ENCODE measurements at places on chromosomes 13 and 19. TPM values are rescaled to one million over a fixed set of nuclear protein-coding genes. Genes with fewer than 3 reads are reported as not detected.

DNA sequence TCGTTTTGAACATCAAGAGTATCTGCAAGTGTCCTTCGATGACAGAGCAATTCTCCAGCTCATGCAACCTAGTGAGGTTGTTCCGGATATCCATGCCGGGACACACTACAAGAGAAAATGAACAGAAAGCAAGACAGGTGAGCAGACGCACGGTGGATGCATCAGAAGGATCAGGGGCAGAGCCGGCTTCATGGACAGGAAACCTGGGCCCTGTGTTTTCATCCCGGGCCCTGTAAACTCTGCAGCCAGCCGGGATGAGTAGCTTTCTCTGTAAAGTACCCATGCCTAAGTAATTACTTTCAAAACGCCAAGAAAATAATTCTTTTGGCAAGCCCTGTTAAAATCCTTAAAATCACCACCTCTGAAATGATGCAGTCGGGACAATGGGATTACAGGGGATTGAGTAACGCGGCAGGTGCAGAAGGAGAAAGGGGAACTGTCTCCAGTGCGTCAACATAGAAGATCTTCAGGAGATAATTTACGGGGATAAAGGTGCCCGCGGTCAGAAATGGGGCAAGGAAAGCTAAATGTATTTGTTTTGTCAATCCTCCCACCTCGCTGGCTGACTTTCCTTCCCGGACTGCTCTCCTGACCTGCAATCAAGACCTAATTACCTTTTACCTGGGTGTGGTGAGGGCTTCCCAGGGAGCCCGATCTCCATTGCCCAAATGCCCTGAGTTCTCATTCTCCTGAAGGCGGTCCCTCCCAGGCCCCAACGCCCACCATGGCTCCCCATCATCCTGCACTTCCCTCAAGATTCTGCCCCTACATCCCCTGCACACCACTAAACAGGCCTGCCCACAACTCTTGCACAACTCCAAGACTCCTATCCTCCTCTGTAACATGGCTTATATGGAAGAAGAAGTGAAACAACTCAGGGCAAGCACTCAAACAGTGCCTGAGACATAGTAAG, 26.2 kb downstream of the INSR start:
- H3K4me1 ChIP-seq, result no peaks in the 10 kb centered on the region
- peaks cover 12% of the 10 kb centered on the region for H3K36me3 ChIP-seq
- H3K27ac ChIP-seq, result no peak overlapping the region
- no peak overlapping the region for H3K4me3 ChIP-seq
- no peak for DNase-seq

- H3K4me1 ChIP-seq, result peaks cover 8% of the 10 kb centered on the region
- peak overlapping the region; percentile 69 for H3K27ac ChIP-seq
- no peaks in the 10 kb centered on the region for H3K27me3 ChIP-seq
- peaks cover 61% of the 10 kb centered on the region for H3K36me3 ChIP-seq
- DNase-seq, result peak; percentile 74
- no peak overlapping the region for H3K4me3 ChIP-seq
These were observed 7.0 kb downstream of the CUL4A start for GRCh38 chr13:113216254-113217048.

The TPTE2 gene
- total RNA-seq, result not detected

The NRTN gene
- 7.5 TPM for total RNA-seq

- H3K27ac ChIP-seq, result no peak overlapping the region
- H3K4me3 ChIP-seq, result no peak overlapping the region
- H3K4me1 ChIP-seq, result no peaks in the 10 kb centered on the region
- peak; percentile 92 for DNase-seq
- no peaks in the 10 kb centered on the region for H3K36me3 ChIP-seq
These were observed 33.7 kb downstream of the VSTM1 start for GRCh38 chr19:54029930-54030490.

The LILRA5 gene
- not detected for total RNA-seq

GRCh38 chr13:97492257-97492656, 58.3 kb downstream of the RAP2A start:
- no peak for DNase-seq
- H3K27ac ChIP-seq, result no peak overlapping the region
- H3K36me3 ChIP-seq, result no peaks in the 10 kb centered on the region
- no peak overlapping the region for H3K4me3 ChIP-seq
- H3K27me3 ChIP-seq, result no peaks in the 10 kb centered on the region

DNA sequence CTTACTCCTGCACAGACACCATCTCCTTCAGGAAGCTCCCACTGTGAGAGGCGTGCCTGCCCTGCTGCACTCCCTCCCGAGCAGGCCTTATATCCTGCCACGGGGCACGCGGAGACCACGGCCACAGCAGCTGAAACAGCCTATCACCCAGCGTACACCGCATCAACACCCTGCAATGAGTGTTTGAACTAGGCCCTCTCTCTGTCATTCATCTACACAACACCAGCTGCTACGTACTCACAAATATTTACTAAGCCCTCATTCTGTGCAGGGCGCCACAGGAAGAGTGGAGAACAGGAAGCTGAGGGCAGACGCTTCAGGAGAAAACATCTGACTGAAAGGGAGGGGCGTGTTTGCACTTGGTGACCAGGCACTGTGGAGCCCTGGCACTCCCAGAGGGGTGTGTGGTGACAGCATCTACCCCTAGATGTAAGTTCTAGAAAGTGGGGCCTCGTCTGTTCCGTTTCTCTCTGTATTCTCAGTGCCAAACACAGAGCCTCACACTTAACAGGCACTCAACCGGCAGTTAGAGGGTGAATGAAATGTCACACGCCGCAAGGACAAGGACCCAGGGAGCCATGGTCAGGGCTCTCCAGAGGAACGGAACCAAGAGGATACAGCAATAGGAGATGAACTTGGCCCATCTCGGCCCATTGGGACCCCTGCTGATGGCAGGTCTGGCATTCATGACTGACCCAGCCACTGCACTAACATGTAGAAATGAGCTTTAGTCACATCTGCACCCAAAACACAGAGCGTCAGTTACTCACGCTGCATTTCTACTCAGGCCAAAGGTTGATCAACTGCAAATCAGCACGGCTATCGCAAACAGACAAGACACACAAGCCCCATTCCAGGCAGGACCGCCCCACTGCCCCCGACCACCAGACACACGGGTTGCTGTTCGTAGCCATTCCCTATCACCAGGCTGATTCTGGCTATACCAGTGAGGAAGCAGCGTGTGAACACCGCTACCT, 15.7 kb downstream of the RANBP3 start:
- peaks cover 13% of the 10 kb centered on the region for H3K4me1 ChIP-seq
- peak overlapping the region; percentile 2 for H3K27ac ChIP-seq
- peaks cover 14% of the 10 kb centered on the region for H3K36me3 ChIP-seq
- no peak for DNase-seq

DNA sequence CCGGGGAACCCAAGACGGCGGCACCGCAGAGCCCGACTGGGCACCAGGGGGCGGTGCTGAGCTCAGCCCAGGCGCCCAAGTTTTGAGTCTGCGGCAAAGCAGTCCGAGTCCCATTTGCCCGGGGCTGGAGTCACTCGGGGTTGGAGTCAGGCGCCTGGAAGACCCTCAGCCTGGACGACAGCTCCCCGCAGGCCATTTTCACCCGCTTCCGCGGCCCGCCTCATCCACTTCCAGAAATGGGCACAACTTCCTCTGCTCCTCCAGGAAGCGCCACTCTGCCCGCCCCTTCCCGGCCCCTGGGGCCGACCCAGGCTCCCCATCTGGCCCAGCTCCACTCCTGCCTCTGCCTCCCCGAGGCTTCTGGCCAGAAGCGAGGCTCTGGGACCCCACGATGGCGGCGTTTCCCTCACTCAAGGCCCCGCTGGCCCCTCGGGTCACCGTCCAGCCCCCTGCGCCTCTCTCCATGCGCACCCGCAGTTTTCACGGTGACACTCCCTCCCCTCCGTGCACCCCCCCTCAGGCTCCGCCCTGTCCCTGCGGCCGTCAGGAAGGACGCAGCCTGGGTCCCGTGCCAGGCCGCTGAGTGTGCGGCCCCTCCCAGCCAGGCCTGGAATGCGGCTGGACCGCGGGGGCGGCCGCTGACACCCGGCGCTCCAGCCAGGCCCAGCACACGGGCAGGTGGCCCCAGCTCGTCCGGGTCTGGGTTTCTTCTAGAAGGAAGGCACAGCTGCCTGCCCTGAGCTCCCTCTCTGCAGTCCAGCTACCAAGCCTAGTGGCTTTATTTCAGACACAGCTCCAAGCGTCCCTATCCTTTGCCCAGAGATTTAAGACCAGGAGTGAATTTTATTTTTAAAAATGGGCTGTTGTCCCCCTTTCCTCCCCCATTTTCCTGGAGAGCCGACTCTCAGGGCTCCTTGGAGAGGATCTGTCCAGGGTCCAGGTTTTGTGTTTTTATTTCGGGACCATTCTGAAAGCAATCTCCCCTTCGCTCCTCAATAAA, 4.7 kb downstream of the SERTAD1 start:
- H3K27me3 ChIP-seq, result no peaks in the 10 kb centered on the region
- H3K27ac ChIP-seq, result peak overlapping the region; percentile 87
- DNase-seq, result peak; percentile 96

The SLAIN1 gene
- total RNA-seq, result 24.0 TPM

DNA sequence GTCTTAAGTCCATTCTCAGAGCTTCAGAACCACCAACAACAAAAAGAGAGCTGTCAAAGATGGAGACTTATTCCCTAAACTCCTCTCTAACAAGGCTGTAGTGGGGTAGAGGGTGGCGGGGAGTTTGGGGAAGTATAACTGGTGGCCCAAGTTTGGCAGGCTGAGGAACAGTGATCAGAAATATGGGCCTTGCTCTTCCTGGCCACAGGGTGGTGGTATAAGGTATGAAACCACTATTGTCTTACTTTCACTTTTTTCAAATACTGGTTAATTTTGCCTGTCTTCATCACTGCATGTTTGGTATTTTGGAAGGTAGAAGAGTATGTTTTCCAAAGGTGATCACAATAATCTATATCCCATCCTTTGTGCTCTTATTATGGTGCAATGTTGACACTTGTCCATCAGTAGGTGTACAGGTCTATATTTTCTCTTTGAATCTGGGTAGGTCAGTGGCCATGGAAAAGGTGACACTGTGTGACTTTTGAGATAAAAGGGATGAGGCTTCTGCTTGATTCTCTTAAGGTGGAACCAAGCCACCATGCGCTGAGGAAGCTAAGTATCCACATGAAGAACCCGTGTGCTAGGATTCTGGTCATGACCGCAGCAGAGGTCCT, 23.2 kb upstream of the GPC5 start:
- H3K27ac ChIP-seq, result no peak overlapping the region
- no peaks in the 10 kb centered on the region for H3K4me1 ChIP-seq
- H3K27me3 ChIP-seq, result no peaks in the 10 kb centered on the region
- H3K4me3 ChIP-seq, result no peak overlapping the region
- no peaks in the 10 kb centered on the region for H3K36me3 ChIP-seq

- H3K36me3 ChIP-seq, result no peaks in the 10 kb centered on the region
- no peaks in the 10 kb centered on the region for H3K4me1 ChIP-seq
- H3K27me3 ChIP-seq, result no peaks in the 10 kb centered on the region
- no peak overlapping the region for H3K27ac ChIP-seq
- H3K4me3 ChIP-seq, result no peak overlapping the region
- DNase-seq, result no peak
These were observed 19.7 kb downstream of the SCEL start for GRCh38 chr13:77555246-77555645.

DNA sequence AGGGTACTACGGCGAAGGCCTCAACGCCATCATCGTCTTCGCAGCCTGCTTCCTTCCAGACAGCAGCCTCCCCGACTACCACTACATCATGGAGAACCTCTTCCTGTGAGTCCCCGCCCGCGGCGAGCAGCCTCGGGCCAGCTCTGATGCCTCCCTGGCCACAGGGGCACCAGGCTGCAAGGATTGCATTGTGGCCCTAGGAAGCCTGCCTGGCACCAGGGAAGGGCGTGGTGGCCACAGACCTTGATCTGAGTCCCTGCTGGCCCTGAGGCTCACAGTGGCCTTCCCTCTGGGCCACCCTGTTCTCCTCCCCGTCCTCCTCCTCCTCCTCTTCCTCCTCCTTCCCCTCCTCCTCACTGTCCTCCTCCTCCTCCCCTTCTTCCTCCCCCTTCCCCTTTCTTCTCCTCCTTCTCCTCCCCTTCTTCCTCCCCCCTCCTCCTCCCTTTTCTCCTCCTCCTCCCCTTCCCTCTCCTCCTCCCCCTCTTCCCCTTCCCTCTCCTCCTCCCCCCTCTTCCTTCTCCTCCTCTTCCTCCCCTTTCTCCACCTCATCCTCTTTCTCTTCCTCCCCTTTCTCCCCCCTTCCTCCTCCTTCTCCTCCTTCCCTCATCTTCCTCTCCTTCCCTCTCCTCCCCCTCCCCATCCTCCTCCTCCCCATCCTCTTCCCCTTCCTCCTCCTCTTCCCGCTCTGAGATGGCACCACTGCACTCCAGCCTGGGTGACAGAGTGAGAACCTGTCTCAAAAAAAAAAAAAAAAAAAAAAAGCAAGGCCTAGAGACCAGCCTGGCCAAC, 24.4 kb upstream of the NMRK2 start:
- no peak overlapping the region for H3K27ac ChIP-seq
- no peaks in the 10 kb centered on the region for H3K36me3 ChIP-seq
- H3K4me1 ChIP-seq, result no peaks in the 10 kb centered on the region
- DNase-seq, result no peak
- H3K27me3 ChIP-seq, result no peaks in the 10 kb centered on the region

The TNFRSF19 gene
- total RNA-seq, result 9.2 TPM

- H3K27me3 ChIP-seq, result no peaks in the 10 kb centered on the region
- peaks cover 53% of the 10 kb centered on the region for H3K36me3 ChIP-seq
- H3K4me1 ChIP-seq, result no peaks in the 10 kb centered on the region
- peak; percentile 98 for DNase-seq
- H3K4me3 ChIP-seq, result no peak overlapping the region
These were observed 6.0 kb upstream of the PRR19 start for GRCh38 chr19:42295831-42296525.

DNA sequence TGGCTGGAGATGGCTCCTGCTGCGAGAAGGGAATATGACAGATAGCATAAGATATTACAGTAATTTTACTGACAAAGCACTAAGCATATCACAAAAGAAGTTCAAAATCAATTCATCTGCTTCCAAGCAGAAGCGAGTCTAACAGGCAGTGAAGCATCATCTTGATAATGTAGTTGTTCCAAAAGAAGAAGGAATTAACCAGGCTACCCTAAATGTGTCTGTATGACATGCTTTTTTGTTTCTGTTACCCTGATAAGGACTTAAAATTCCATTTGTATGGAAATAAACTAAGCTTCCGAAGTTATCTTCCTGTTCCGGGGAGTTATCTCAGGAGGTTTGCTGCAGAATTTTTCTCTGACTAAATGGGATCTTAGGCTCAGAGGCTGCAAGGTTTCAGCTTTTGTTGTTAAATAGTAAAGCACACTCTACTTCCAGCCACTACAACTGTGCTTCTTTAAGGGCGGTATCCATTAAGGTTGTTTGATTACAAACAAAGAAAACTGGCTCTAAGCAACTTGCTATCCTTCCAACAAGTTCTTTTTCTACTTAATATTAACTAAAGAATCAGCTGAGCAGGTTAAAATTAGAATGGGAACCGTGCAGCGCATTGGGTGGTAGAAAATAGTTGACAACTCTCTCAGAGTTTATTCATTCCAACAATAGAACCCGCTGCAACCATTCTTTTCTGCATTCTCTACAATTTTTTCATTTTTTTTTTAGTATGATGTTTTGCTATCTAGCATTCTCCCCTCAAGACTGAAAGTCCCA, 607.3 kb downstream of the UQCRFS1 start:
- H3K27me3 ChIP-seq, result no peaks in the 10 kb centered on the region
- no peak for DNase-seq
- no peak overlapping the region for H3K4me3 ChIP-seq
- H3K36me3 ChIP-seq, result no peaks in the 10 kb centered on the region
- no peak overlapping the region for H3K27ac ChIP-seq
- no peaks in the 10 kb centered on the region for H3K4me1 ChIP-seq

- H3K36me3 ChIP-seq, result peaks cover 90% of the 10 kb centered on the region
- peak; percentile 26 for DNase-seq
- H3K27ac ChIP-seq, result no peak overlapping the region
- no peak overlapping the region for H3K4me3 ChIP-seq
- no peaks in the 10 kb centered on the region for H3K4me1 ChIP-seq
These were observed 149.2 kb downstream of the COL4A1 start for GRCh38 chr13:110157718-110158117.

- no peaks in the 10 kb centered on the region for H3K36me3 ChIP-seq
- DNase-seq, result no peak
- no peaks in the 10 kb centered on the region for H3K27me3 ChIP-seq
- H3K27ac ChIP-seq, result no peak overlapping the region
These were observed 2.4 kb upstream of the ACTL9 start for GRCh38 chr19:8700956-8701355.

Data from endodermal cell (in vitro differentiated cells).